ENCODE measurements at places on chromosomes 3 and 15.

GRCh38 chr3:30620402-30621360, 14.3 kb downstream of the TGFBR2 start:
- no peak for DNase-seq

DNA sequence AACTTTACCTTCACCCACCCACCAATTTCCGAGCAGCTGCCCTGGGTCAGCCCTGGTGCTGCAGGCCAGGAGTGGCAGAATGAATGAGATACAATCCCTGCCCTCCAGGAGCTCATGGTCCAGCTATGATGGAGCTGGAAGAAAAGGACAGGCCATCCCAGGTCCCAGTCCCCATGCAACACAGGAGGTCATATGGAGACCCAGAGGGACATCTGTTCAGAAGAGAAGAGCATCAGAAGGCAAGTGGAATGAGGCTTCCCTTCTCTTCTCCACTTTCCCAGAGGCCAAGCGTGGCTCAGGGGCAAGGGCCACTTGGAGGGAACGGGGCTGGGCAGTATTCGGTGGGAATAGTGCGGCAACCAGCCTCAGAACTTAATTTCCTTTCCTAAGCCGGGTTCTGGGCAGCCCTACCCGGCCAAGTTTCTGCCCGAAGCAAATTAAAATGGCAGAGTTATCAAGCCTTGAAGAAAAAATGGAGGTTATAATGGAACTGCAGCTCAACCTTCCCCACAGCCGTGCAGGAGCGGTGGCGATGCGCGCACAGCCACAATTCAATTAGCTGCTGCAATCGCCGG, 35.9 kb downstream of the TLE3 start:
- DNase-seq: no peak

DNA sequence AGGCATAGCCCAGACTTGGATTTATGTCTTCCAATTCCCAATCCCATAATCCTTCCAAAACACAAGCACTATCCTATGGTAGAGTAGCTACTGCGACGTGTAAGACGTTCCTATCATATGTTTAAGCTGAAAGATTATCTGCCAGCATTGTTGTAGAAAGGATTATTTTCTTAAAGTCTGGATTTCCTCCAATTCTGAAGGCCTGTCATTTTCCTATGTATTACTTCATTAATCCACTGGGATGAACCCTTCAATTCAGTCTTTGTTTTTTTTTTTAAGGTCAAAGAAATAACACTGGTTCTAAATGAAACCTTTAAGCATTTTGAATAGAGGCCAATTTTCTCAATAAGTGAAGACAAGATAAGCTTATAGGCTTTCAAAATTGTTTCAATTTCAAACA, 289.0 kb downstream of the SLC9A9 start:
- DNase-seq: no peak

- no peak for DNase-seq
Observed at GRCh38 chr15:29091666-29092065, 178.0 kb downstream of the NSMCE3 start.

DNA sequence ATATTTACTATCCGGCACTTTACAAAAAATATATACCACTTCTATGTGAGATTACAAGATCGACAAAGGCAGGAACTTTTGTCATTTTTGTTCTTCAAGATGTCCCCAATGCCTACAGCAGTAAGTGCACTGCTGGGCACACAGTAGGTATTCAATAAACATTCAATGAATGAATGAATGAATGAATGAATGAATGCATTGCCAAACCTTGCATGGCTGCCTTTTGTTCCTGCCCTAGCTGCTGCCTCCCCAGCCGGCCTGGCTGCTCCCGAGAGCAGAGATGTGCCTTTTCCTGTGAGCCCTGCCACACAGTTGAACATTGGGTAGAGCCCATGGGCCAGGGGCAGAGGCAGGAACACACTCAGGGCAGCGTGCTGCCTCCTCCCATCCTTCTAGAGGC, 37.5 kb downstream of the LINGO1 start:
- no peak for DNase-seq

GRCh38 chr15:41258750-41259471, 27.8 kb downstream of the CHP1 start:
- no peak for DNase-seq

- no peak for DNase-seq
Observed at GRCh38 chr3:66655044-66655443, 154.2 kb upstream of the LRIG1 start.
